ENCODE measurements at places on chromosomes 1 and 21. TPM values are rescaled to one million over a fixed set of nuclear protein-coding genes. Genes with fewer than 3 reads are reported as not detected.

- no peak for DNase-seq
Measured at GRCh38 chr1:234981758-234982157, 146.9 kb downstream of the TOMM20 start.

DNA sequence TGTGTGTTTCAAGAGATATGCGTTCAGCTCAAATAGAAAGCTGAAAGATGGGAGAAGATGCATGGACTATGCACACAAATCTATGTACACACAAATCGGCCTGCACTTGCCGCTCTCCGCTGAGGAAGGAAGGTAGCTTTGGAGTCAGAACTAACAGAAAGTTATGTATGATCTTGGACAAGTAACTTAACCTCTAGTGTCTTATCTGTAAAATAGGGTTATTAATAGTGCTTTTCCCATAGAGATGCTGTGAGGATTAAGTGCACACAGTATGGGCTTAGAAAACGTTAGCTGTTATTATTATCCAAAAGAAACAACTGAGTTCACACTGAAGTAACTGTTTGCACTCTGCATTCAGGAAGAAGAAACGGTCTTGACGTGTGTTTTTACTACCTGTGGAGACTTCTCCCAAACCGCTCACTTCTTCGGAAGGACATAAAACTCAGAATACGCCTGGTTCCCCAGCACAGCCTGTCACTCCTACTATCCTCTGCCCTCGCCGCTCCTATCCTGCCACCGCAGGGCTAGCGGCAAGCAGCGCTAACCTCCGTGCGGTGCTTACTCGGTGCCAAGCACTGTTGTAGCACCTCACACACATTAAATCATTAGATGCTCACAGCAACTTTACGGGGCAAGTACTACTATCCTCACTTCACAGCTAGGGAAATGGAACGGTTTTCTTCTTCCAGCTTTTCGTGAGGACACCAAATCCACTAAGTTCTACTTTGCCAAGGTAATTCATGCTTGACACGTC, 1.3 kb downstream of the TGFBR3 start:
- DNase-seq = peak; percentile 27

DNA sequence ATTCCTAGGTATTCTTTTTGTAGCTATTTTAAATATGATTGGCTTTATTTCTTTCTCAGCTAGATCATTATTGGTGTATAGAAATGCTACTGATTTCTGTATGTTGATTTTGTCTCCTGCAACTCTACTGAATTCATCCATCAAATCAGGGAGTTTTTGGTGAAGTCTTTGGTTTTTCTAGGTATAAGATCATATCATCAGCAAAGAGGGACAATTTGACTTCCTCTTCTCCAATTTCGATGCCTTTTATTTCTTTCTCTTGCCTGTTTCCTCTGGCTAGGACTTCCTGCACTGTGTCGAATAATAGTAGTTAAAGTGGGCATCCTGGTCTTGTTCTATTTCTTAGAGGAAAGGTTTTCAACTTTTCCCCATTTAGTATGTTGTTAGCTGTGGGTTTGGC, 27.5 kb upstream of the PRKACB start:
- DNase-seq = no peak

DNA sequence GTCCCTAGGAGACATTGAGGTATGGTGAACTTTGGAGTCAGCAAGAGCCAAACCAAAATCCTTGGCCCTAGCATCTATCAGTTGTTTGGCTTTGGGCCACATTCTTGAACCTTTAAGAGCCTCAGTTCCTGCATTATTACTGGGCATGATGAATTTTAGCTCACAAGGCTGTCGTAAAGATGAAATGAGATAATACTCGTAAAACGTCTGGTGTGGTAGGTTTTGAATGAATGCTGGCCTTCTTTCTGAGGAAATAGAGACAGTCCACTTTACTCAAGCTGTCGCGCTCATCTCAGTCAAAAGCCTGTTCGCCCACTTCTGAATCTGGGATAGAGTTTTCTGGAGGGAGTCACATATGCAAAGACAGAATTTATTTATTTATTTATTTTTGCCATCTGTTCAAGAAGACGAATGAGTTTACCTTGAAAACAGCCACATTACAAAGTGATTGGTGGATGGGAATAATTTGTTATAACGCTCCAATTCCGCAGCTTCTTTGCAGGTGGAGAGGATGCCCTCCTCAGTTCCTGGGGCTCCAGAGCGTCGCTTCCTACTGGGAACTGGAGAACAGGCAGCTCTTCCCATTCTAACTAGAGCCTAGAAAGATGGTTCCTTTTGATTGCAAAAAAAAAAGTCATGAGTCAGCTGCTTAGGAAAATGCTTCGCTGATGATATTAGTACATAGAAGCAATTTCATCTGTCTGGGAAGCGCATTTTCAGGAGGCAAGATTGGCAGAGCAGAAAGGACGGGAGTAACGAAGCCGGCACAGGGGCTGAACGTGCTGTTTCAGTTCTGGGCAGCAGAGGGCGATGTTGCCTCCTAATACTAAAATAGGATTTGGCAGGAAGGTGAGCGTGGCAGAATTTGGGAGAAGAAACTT, 49.9 kb upstream of the CYP2J2 start:
- peak; percentile 54 for DNase-seq

DNA sequence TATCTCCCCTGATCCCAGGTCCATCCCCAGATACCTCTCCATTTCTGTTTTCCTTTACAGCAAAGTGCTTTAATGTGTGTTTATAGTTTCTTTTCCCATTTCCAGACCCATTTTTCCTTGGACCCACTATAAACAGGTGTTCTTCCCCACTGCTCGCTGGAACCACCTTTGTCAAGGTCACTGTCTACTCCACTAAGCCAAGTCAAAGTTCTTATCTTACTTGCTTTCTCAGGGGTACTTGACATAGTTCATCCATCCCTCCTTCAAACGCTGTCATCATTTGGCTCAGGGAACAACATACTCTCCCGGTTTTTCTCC, 8.3 kb downstream of the SLAMF1 start:
- no peak for DNase-seq

RBP7 gene
- polyA plus RNA-seq = 7.0 TPM

OR14K1 gene
- polyA plus RNA-seq = not detected

SPATA6 gene
- polyA plus RNA-seq = 1.2 TPM

TRAF5 gene
- polyA plus RNA-seq = 5.1 TPM
